ENCODE measurements at places on chromosomes 12 and 14.

- DNase-seq, result no peak
Observed at GRCh38 chr12:4562034-4562657, at the start of gene DYRK4. TSS of gene DYRK4 (plus strand) at chr12:4562208. CDS start at chr12:4562246, 38 bp downstream.

DNA sequence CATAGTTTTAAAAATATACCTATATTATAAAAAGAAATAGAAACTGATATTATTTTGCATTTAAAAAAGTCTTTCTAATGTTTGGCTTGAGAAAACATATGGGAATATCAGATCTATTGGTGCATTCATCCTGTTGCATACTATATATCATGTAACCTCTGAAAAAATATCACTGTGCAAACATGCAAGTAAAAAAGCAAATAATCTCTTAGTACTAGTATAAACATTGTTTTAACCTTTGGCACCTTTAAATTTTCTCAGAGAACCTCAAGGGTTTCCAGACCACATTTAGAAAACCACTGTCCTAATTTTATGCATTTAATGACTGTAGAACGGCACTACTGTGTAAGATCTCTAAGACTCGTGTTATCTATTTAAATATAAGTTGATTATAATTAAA, 416.8 kb downstream of the LRFN5 start:
- no peak for DNase-seq

GRCh38 chr12:62164036-62164435, 96.2 kb upstream of the USP15 start:
- no peak for DNase-seq

GRCh38 chr12:65828711-65829339, 4.5 kb downstream of the HMGA2 start:
- DNase-seq, result no peak

DNA sequence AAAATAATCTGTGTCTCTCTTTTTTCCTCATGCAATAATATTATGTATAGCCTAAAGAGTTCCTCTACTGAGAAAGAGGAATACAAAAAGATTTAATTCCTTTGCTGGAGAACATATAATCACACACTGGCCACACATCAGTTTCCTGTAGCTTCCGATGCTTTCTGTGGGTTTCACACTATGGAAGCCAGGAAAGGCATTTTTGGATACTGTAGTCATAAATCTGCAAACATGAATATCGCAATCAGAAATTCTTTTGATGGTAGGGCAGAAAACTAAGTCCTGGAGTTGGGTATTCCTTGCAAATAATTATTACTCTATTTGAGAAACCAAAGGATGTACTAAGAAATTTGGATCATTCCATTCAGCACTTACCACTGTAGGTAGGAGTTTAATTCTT, 260.0 kb downstream of the ACSS3 start:
- no peak for DNase-seq

GRCh38 chr14:93799989-93800921, 12.0 kb upstream of the PRIMA1 start:
- DNase-seq, result no peak

DNA sequence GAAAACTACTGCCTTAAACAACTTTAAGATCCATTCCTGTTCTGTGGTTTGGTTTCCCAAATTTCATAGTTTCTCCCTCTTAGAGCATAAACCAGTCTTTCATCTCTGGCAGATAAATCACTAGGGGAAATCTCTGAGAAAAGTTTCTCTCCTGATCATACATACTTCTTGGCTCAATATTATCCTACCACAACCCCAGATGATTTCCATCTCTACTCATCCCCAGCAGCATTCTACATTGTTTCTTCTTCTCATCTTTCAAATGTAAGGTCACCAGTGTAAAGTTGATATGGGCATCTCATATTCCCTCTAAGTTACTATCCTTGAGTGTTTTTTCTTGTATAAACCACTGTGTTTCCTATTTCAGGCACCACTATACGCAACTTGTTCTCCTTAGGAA, 45.9 kb upstream of the PLEKHG7 start:
- no peak for DNase-seq

DNA sequence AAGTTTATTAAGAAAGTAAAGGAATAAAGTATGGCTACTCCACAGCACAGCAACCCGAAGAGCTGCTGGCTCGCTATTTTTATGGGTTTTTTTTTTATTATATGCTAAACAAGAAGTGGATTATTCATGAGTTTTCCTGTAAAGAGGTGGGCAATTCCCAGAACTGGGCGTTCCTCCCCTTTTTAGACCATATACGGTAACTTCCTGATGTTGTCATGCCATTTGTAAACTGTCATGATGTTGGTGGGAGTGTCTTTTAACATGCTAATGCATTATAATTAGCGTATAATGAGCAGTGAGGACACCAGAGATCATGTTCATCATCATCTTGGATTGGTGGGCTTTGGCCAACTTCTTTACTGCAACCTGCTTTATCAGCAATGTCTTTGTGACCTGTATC, 372.5 kb downstream of the ZFP36L1 start:
- no peak for DNase-seq

GRCh38 chr14:93830753-93831461, 42.6 kb upstream of the PRIMA1 start:
- DNase-seq, result no peak

GRCh38 chr12:11749943-11750690, 100.6 kb downstream of the ETV6 start:
- no peak for DNase-seq

All from stimulated activated CD4-positive, alpha-beta T cell treated with anti-CD3 and anti-CD28 coated beads, Interleukin-15, amount 100 ng/mL, for 1 hour (primary cell).